ENCODE measurements at places on chromosomes 12 and 14.

- DNase-seq = no peak
These were observed 36.0 kb downstream of the BTG1 start for GRCh38 chr12:92109613-92110012.

- DNase-seq = no peak
These were observed 220 bp upstream of the KRT83 start for GRCh38 chr12:52321418-52321817.

DNA sequence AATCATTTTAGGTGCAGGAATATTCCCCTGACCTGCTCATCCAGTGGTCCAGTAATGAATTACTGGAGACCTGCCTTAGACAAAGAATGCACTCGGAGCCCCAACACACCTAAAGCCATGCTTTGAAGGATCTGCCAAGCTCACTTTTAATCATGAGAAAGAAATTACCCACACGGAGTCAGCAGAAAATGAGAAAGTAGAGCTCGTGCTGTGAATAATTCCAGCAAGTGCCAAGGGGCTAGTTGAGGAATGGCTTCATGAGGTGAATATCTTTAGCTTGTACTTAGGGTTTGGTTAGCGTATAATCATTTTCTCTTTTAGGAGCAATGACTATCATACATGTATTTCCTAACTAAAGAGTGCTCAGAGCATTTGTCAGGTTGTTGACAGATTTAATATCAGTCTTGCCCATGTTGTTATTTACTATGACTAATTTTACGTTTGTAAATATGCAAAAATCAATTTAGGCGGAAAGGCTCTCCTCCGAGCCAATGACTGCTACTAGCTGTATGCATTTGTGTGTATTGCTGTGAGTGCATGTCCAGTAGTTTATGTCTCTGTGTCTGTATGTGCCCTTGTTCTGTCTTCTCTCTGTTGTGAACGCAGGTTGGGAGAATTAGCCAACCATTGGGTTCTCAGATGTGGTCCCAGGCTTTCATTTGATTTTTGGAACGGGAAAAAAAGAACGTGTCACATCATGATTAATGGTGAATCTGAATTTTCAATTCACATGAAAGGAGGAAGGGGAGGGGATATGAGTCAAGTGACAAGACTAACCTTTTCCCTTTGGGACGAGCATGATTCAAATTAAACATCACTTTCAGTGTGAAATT is 98.4 kb downstream of the RMST start:
- DNase-seq = no peak

DNA sequence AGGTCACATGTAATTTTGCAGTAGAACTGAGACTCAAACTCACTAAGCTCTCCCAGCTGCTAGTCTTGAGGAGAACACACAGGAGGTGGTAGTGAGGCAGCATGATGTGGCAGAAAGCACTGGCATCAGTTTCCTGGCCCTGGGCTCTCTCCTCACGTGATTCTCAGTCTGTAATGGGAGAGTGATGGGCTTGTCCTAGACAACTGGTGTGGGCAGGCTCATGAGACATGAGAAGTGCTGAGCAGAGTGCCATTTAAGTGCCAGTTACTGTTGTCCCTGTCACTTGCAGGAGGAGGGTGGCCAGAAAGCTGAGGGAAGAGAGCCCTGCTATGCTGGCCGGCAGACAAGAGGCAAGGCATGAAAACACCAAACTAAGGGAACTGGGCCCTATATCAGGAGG is 48.5 kb upstream of the OVCH1 start:
- DNase-seq = no peak

DNA sequence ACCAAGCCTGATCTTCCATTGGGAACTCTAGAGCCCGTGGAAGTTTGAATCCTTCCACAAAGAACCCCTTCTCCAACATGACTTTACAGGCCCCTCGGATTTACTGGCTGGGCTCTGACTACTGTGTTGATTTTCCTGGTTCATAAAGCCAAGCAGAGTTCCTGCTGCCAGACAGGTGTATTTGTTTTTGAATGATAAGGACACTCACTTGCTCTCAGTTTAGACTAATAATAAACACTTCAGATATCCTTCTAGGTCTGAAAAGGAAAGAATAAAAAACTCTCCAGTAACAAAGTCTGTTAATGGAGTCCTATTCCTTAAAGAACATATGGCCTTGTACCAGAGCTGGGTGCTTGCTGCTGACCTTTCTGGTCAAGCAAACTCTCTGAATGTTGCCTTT is 31.0 kb downstream of the SIX1 start:
- no peak for DNase-seq

GRCh38 chr12:84912198-84913128 is at the start of gene SLC6A15:
Gene SLC6A15, minus strand, starts transcription at chr12:84912799. Its CDS starts 20,679 bp downstream, at chr12:84892120.
- peak; percentile 85 for DNase-seq

- DNase-seq = no peak
These were observed 40.9 kb downstream of the PDE6H start for GRCh38 chr12:15013634-15014179.

DNA sequence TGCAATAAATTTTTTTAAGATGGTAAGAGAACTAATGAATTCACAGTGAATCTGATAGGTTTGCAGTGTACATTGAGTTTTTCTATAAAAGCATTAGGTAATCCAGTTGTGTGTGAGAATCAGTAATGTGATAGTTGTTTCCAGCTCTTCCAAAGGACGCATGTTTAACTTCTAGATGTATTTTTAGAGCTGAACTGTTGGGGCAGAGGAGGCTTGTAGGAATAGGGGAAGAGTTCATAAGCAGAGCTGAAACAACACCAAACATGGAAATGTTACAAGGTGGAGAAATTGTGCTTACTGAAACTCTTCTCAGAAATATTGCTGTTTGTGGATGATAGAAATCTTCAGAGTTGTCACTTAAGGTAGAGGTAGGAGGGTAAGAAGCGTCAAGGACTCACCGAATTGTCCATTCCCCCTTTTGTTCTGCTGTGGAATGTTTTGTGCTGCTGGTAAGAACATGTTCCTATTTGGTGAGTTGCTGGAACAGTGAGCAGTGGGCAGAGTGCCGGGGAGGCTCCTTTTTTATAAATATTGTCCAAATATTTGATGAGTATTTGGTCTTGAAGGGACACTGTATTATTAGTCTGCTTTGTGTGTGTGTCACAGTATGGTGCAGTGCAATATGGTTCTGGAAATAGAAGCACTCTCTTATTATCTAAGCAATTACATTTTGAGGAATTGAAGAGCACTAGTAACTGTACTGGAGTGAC is 76.7 kb downstream of the ANO6 start:
- DNase-seq = peak; percentile 48

GRCh38 chr12:41034686-41035085 is 153.4 kb upstream of the PDZRN4 start:
- peak; percentile 59 for DNase-seq

GRCh38 chr14:55730592-55731310 is 150.7 kb downstream of the KTN1 start:
- DNase-seq = no peak

DNA sequence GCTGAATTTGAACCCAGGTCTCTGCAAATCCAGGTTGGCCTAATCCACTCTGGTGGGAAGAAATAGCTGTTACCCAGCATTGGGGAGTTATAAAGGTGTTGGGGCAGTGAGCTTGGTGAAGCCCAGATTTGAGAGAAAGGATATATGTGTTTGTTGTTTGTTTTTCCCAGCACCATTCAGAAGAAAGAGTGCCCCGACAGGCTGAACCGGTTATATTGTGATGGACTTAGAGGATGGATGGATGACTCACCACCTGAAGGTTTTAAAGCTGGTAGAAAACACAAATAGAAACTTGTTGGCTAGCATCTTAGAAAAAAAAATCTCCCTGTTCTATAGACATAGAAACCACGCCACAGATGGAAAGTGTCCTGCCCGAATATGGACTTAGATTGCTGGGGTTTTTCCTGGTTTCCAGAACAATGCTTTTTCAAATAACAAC is 404.6 kb downstream of the MED13L start:
- no peak for DNase-seq

GRCh38 chr12:46674129-46674528 is 151.7 kb downstream of the SLC38A4 start:
- no peak for DNase-seq

DNA sequence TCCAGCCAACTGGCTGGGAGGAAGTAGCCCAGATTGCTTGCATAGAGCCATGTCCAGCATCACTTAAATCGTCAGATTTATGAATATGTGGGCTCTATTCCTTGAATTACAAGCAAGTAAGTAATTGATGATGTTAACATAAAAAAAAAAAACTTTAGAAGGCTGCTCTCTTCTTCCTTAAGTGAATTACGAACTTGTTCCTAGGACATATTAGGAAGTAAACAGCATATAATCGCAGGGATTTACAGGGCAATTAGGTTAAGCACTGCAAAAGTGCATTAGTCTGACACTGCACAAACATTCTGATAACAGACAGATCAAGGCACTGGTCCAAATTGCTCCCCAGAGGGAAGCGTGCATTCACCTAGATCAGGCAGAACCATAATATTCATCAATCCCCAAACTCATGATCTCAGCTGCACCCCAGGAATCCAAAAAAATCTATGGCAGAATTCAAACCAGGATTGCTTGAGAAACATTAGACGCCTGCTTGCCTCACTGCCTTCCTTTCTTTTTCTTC is 293.2 kb downstream of the TMEM132D start:
- DNase-seq = no peak

- DNase-seq = peak; percentile 43
These were observed at the start of gene TMCC3 for GRCh38 chr12:94650143-94651056. Gene TMCC3, minus strand, starts transcription at chr12:94650557. Its CDS starts 127 bp downstream, at chr12:94650430.

DNA sequence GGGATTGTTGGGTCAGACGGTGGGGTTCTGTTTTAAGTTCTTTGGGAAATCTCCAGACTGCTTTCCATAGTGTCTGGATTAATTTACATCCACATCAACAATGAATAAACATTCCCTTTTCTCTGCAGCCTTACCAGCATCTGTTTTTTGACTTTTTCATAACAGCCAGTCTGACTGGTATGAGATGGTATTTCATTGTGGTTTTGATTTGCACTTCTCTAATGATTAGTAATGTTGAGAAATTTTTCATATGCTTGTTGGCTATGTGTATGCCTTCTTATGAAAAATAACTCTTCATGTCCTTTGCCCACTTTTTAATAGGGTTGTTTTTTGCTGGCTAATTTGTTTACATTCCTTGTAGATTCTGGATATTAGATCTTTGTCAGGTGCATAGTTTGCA is 140.8 kb upstream of the CNTN1 start:
- no peak for DNase-seq

- DNase-seq = no peak
These were observed 7.0 kb downstream of the VCPKMT start for GRCh38 chr14:50109342-50109741.

DNA sequence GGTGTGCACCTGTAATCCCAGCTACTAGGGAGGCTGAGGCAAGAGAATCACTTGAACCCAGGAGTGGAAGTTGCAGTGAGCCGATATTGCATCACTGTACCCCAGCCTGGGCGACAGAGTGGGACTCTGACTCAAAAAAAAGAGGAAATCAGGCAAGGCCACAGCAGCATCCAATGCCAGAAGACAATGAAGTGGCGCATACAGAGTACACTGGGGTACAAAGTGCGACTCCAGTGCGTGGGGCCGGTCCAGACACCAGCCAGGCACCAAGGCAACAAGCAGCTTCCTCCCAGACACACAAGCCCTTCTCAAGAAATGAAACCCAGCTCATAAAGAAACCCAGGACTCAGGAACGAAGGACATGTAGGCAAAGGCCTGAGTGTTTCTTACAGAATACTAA is 28.2 kb downstream of the TTC7B start:
- no peak for DNase-seq

GRCh38 chr12:95386051-95386450 is 87.9 kb upstream of the METAP2 start:
- DNase-seq = no peak

DNA sequence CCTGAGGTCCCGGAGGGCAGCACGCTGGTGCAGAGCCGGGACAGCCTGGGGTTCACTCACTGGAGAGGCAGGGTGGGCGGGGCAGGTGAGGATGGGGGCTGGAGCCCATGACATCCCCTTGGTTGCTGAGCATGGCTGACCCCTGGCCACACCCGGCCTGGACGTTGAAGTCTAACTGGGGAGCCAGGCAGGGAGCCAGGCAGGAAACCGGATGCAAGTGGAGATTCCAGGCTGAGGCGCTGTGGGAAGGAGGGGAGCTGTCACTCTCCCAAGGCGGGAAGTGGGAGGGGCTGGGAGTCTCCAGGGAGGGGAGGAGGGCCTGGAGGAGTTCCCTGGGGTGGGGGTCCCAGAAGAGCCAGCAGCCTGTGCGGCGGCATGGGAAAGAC is 7.7 kb upstream of the INF2 start:
- peak; percentile 79 for DNase-seq

DNA sequence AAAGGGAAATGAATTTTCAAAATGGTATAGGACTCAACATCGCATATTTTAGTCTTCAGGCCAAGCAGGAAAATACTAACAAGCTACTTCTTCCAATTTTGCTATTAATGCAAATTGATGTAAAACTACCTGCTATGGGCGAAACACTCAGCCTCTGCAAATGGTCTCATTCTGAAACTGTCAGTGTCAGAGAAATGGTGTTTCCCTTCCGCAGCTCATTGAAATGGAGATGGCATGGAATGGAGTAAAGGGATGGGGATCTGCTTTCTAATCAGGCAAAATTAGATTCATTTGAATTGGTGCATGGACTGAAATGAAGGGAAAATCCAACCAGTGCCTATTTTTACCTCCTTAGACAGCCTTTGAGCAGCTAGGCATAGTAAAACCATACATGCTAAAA is 80.4 kb upstream of the EEA1 start:
- DNase-seq = no peak

DNA sequence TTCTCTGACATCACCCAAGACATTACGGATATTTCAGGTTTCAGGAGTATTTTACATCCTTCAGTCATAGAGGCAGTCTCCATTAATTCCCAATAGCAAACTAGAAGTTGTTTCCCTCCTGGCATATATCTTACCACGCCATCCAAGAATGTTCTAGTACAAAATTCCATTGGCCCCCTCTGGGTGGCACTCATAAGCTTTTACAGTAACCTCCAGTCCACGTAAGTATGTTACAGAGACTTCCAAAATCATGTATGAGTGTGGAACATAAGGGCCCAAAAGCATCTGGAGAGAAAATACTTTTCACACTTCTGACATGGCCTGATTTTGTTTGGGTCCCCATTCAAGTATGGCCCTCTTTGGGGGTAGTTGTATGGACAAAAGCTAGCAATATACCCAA is 58.1 kb upstream of the DHRS4 start:
- no peak for DNase-seq

DNA sequence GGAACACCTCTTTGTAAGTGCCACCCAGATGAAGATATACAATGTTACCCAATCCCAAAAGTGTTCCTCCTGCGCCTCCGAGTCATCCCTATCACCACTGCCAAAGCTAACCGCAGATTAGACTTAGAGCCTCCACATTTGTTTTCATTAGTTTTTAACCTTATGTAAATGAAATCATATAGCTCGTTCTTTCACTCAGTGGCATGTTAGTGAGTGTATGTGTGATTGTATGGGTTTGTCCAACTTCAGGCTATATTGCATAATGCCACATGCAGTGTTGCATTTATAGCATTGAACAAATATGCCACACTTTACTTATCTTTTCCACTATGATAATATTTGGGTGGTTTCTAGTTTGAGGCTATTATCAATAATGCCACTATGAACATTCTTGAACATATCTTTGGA is 18.0 kb downstream of the MAP1LC3B2 start:
- no peak for DNase-seq

- no peak for DNase-seq
These were observed 25.9 kb downstream of the TRIM9 start for GRCh38 chr14:51069055-51069454.
